Nephron progenitor cell (in vitro differentiated cells): ENCODE measurements at places on chromosomes 2 and 18.

GRCh38 chr2:241313543-241314095 is 1.9 kb downstream of the HDLBP start:
- no peak for DNase-seq

DNA sequence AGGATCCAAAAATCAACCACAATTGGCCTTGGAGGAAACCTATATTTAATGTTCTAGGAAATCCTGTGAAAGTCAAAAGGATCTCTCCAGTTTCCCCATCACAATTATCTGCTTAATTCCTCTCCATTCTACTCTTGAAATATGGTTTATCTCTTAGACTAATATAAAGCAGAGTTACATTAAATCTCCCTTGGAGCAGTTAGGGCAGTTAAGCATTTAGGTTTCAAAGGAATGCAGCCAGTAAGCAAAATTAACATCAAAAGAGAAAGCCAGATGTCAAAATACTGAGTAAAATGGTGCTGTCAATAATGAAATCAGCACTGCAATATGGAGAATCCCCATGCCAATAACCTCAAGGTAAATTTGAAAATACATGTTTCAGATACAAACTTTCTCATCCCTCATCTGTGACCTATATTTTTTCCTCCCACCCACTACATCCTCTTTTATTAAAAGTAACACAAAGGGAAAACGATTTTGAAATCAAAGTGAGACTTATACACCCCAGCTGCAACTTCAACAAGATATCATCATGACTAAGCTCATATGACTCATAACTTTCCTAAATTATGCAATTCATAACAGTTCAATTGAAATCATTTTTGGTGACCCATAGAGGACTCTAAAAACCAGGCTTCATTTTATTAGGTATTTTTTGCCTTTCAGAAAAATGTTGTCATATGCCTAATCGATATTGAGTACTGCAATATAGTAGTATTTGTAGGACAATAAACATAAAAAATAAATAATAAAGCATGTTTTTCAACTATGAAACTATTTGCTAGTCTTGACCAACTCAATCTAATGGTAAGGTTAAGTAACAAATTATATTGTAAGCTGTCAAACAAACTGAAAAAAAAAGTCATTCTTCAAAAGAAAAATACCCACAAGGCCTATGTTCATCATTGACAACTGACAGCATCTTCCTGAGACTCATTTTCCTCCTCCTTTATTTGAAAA is 3.1 kb downstream of the ADAM17 start:
- DNase-seq = no peak

DNA sequence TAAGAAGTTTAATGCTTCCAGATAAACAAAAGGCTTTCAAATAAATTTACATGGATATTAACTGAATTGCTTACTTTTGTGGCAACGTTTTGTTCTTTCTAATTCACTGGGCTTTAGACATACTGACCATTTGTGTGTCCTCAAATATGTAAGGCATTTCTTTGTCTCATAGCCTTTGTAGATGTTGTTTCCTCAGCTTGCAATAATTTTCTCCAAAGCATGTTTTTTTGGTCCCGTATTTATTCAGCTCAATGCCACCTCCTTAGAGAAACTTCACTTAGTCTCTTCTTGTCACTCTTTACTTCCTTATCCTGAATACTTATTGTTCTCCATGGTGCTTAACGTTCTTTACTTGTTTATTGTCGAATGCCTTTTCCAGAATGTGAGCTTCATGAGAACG is 98.5 kb downstream of the NUP35 start:
- no peak for DNase-seq

DNA sequence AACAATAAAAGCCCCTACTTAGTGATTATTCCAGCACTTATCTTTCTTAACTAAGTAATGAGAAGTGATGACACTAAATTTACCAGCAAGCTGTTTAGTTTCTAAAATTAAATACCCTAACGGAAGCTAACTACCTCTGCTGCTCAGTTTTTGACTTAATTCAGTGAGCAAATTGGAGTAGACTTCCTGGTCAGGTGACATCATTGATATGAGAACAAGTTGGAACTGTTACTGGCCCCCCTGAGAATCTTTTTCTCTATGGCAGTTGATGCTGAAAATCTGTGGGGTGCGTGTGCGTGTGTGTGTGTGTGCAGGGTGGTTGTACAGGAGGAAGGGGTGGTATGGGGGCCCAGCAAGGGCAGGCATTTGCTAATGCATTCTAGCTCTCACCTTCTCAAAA is 35.5 kb upstream of the BMP10 start:
- DNase-seq = no peak

GRCh38 chr2:223993634-223994232 is 36.5 kb downstream of the MRPL44 start:
- peak; percentile 68 for DNase-seq

DNA sequence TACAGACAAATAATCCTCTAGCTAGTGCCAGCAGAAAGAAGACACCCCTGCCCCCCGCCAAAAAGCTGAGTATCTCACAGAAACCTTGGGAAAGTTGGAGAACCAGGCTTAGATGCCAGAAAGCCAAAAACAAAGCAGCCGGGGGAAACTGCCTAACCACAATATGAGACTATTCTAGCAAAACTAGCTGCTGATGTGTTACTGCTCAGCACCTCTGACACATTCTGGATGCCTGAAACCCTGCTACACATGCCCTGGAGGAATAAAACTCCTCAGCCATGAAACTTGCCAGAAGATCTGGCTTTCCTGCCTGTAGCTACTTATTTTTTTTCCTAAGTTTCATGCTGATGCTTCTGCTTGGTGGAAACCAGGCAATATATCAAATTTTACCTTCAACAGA is 122.7 kb upstream of the GCFC2 start:
- no peak for DNase-seq

- DNase-seq = no peak
Observed at GRCh38 chr2:236176417-236176816, 8.2 kb upstream of the GBX2 start.

DNA sequence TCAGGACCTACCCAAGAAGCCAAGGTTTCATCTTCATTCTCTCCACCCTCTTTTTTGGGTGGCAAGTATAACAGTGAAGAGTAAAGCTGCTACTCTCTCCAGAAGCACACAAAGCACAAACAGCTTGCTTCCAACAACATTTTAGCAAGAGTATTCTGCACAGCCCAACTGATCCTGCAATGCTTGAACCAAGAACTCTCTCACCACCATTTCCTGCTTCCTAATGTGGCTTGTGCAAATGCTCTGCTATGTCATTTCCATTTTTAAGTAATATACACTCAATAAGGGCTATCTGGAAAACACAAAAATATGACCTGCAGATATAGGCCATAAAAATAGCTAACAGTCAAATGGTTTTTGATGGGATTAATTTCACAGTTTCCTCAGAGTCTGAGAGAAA is 24.1 kb upstream of the IHH start:
- no peak for DNase-seq
